ENCODE measurements at places on chromosomes 11 and 22.

- no peak for DNase-seq
Measured at GRCh38 chr11:10323793-10324170, 18.9 kb downstream of the ADM start.

GRCh38 chr22:26103023-26103422, 66.2 kb upstream of the SEZ6L start:
- no peak for DNase-seq

DNA sequence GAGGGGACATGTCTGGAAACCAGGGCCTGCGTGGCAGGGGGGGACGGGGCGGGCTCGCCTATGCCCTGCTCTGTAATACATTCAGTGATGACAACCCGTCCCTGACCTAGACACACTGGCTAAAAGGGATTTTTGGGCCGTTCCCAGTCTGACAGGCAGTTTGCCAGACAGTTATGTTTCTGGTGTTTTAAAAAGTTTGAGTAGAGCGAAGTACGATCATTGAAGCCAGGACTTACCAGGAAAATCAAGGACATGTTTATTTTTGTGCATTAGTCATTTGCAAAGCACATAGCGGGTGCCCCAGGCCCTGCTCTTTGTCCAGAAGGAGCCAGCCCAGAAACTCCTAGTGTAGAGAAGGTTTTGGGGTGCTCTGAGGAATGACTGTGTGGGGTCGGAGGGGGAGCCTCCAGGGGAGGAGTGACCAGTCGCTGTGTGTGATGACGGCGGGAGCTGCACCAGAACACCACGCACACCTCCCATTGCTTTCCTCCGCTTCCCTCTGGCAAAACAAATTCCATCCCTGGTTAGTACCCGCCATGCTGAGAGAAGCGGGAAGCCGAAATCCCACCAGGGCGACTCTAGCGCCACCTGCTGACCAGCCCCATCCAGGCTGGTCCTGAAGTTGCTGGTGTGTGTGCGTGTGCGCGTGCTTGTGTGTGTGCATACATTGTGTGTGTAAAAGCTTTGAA, 50.8 kb downstream of the FBLN1 start:
- DNase-seq, result peak; percentile 87

- no peak for DNase-seq
Measured at GRCh38 chr11:2573240-2574042, 126.4 kb downstream of the KCNQ1OT1 start.

- DNase-seq, result no peak
Measured at GRCh38 chr11:35598254-35599125, 19.8 kb upstream of the FJX1 start.

DNA sequence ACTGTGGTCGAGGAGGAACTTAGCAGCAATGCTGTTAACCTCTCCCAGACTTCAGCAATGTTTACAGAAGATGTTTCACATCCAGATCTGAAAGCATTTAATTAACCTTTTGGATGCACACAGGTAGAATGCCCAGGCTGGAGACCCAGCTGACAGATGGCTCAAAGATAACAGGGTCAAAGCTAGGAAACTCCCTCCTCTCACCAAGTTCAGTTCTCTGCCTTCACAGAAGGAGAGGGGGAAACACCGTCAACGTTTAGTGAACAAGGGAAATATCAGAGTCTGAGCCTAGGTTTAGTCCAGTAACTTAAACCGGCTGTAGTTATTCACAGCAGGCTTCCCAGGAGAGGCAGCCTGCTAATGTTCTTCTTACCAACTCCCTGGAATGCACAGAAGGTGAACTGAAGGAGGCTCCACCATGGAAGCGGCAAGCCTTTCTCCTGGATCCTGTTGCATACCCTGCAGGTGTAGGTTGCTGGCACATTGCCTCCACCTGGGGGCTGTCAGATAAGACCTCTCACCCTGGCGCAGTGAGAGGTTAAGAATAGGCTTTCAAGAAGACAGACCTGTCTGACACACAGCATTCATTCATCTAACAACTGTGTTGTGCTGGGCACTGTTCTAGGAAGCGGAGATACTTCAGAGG, 23.5 kb upstream of the ANKK1 start:
- DNase-seq, result no peak

DNA sequence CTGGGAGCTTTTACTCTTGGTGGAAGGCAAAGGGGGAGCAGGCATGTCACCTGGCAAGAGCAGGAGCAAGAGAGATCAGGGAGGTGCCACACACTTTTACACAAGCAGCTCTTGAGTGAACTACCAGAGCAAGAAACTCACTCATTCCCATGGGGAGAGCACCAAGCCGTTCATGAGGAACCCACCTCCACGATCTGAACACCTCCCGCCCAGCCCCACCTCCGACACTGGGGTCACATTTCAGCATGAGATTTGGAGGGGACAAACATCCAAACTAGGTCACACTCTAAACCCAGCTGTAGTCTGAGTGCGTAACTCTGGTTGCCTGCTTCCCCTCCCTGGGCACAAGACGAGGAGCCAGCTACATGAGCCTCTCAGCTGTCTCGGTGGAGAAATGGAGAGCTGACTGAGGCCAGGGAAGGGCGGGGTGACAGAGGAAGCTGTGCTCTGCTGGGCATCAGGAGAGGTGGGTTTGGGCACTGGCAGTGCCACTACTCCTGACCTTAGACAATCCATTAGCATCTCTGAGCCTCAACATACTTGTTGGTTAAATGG, 134.6 kb downstream of the PKNOX2 start:
- DNase-seq, result no peak

DNA sequence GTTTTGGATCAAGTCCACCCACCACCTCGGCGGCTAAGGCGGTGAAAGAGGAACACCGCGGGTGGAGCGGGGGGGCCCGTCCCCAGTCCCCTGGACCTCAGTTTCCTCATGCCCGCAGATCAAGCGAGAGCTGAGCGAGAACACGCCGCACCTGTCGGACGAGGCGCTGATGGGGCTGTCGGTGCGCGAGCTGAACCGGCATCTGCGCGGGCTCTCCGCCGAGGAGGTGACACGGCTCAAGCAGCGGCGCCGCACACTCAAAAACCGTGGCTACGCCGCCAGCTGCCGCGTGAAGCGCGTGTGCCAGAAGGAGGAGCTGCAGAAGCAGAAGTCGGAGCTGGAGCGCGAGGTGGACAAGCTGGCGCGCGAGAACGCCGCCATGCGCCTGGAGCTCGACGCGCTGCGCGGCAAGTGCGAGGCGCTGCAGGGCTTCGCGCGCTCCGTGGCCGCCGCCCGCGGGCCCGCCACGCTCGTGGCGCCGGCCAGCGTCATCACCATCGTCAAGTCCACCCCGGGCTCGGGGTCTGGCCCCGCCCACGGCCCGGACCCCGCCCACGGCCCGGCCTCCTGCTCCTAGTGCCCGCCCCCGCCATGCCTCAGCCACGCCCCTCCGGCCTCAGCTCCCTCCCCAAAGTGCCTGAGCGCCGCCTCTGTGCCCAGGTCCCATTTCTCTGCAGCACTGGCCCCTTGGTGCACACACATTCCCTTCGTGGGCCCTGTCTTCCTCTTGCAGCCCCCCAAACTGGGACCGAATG, 12.7 kb downstream of the MAFF start:
- DNase-seq, result no peak

Data from HuH-7.5 (cell line).